Neural progenitor cell (in vitro differentiated cells): ENCODE measurements at places on chromosomes 4 and X. TPM values are rescaled to one million over a fixed set of nuclear protein-coding genes. Genes with fewer than 3 reads are reported as not detected.

DNA sequence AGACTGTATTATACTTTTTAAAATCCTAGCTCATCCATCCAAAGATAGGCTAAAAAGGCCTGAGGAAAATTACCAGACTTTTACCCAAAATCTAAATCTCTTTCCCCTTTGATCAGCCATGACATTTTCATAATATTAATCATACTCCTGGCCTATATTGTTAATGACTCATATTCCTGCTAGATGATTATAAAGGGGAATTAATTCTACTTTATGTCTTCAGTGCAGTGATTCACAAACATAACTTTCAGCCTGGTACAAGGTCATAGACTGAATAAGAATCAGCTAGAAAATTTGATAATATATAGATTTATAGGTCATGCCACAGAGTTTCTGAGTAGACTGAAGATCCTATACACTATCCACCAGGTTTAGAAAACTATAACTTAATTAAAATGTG, 1905.4 kb downstream of the C4orf33 start:
- DNase-seq, result no peak

- no peak for DNase-seq
Measured at GRCh38 chr4:126761947-126762662, 870.7 kb upstream of the INTU start.

DNA sequence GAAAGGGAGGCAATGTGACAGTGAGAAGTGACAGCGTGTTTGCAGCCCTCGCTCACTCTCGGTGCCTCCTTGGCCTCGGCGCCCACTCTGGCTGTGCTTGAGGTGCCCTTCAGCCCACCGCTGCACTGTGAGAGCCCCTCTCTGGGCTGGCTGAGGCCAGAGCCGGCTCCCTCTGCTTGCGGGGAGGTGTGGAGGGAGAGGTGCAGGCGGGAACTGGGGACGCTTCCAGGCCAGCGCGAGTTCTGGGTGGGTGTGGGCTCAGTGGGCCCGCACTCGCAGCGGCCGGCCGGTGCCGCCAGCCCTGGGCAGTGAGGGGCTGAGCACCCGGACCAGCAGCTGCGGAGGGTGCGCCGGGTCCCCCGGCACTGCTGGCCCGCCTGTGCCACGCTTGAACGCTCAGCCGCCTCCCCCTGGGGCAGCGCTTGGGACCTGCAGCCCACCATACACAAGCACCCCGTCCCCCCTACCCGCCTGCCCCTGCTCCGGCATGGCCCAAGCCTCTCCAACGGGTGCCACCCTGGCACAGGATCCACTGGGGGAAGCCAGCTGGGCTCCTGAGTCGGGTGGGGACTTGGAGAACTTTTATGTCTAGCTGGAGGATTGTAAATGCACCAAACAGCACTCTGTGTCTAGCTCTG, 1142.8 kb upstream of the INTU start:
- DNase-seq, result no peak

GLOD5 gene
- total RNA-seq, result not detected in 2 replicates

UGT2B11 gene
- total RNA-seq, result not detected in 2 replicates
